ENCODE measurements at places on chromosomes 5 and 9.

GRCh38 chr5:131303537-131303936 is 39.7 kb downstream of the CDC42SE2 start:
- no peak for DNase-seq

- no peak for DNase-seq
Measured at GRCh38 chr9:120507936-120508510, 71.9 kb downstream of the CDK5RAP2 start.

- no peak for DNase-seq
Measured at GRCh38 chr9:126306071-126306647, 20.5 kb upstream of the MVB12B start.

- no peak for DNase-seq
Measured at GRCh38 chr5:62569470-62569869, 9.1 kb upstream of the LRRC70 start.

DNA sequence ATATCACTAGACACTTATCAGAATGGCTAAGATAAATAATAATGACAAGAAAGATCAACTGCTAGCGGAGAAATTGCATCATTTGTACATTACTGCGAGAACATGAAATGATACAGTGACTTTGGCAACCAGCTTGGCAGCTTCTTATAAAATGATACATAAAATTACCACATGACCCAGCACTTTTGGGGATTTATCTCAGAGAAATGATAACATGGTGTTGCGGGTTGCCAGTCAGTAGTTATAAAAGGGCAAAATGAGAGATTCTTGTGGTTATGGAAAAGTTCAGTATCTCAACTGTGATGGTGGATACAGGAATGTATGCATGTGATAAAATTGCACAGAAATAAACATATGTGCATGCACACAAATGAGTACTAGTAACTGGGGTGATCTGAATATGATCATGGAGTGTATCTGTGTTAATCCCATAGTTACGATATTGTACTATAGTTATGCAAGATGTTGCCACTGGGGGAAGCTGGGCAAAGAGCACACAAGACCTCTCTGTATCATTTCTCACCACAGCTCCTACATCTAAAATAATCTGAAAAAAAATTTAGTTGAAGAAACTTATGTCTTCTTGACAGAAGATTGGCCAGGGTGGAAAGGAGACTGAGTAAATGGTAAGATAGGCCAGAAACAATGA is 128.9 kb downstream of the NXNL2 start:
- DNase-seq = no peak
